Inflammatory macrophage treated with lipopolysaccharide for 4 hours (primary cell): ENCODE measurements at places on chromosomes 7 and 10.

GRCh38 chr10:95122736-95123135 lies 53.4 kb upstream of the CYP2C8 start:
- DNase-seq = no peak

- DNase-seq = no peak
Measured at GRCh38 chr10:77274046-77274795, 363.4 kb downstream of the KCNMA1 start.

DNA sequence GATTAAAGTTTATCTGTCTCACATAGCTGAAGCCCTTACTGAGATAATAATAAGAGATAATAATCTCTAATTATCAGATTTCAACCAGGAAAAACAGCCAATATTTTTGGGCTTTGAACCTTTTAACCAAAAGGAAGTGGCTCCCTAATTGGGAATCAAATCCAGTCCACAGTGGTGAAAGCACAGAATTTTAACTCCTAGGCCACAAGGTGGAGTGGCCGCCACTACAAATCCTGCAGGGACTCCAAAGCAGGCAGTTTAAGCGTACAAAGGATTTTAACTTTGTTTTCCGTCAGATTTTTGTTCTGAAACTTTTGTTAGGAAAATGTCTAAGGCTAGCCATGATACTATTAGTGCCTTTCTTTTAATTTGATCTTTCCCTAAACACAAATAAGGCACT lies 99.6 kb upstream of the CCNY start:
- DNase-seq = no peak

- no peak for DNase-seq
Measured at GRCh38 chr10:57898231-57898630, 369.5 kb downstream of the IPMK start.

DNA sequence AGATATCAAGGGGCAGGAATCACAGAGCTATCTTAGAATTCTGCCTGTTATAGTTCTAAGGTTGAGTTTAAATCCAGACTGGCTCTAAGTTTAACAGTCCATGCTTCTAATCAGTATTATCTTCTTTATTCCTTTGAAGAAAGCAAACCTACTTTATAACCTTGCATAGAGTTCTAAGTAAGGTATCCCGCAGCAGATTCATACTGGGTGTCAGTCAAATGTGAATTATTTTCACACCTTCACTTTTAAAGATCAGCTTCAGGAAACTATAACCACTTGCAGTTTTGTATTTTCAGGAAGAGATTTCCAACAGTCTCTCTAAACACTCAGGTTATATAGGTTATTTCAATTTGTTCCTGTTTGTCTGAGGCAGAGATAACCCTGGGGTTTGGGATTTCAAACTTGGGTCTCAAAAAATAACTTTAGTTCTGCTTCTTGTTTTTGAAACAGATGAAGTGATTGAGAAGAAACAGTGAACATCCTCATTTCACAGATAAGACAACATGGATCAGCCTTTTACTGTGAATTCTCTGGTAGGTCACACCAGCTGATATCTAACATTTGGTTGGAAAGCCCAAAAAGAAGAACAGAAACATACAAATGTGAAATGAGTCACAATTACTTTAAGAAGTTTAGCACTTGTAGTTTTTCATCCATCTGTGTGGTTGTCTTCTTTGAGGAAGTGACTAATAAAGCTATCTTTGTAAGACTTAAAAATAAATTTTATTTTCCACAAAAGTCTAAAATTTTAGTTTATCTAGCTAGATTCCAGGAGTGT lies 21.4 kb downstream of the STAMBPL1 start:
- peak; percentile 94 for DNase-seq

GRCh38 chr10:98296524-98296923 lies 28.5 kb upstream of the LOXL4 start:
- DNase-seq = no peak
